ENCODE measurements at places on chromosomes 6 and 20.

DNA sequence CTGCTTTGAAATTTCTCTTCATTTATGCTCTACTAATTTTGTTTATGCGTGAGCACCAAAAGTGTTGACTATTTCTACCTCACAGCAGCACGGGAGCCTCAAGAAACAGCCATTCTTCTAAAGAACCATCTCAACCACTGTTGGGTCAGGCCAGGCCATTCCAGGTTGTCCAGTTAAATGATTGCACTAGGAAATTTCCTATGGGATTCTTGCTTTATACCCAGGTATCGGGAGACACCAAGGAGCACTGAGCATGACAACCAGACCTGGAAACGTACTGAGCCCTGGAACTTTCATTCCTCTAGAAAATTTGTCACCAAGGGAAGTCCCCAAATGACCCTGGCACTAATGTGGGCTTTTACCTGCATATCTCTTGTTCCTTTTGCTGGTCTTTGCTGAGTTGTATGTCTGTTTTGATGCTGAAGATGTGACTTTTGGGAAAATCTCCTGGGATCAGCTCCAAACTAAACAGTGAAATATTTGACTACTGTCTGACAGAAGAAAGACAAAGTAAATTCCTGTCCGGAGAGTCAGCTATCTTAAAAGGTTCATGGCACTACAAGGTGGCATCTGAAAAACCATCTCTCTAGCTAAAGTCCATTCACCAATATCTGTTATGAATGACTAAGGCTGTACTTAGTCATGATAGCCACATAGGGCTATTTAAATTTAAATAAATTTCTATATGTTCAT lies 70.5 kb downstream of the SNAP25 start:
- no peak for DNase-seq

GRCh38 chr20:19937218-19937617 lies 79.9 kb upstream of the NAA20 start:
- DNase-seq, result no peak

GRCh38 chr6:167998215-167998614 lies 744 bp downstream of the KIF25 start:
- DNase-seq, result no peak

DNA sequence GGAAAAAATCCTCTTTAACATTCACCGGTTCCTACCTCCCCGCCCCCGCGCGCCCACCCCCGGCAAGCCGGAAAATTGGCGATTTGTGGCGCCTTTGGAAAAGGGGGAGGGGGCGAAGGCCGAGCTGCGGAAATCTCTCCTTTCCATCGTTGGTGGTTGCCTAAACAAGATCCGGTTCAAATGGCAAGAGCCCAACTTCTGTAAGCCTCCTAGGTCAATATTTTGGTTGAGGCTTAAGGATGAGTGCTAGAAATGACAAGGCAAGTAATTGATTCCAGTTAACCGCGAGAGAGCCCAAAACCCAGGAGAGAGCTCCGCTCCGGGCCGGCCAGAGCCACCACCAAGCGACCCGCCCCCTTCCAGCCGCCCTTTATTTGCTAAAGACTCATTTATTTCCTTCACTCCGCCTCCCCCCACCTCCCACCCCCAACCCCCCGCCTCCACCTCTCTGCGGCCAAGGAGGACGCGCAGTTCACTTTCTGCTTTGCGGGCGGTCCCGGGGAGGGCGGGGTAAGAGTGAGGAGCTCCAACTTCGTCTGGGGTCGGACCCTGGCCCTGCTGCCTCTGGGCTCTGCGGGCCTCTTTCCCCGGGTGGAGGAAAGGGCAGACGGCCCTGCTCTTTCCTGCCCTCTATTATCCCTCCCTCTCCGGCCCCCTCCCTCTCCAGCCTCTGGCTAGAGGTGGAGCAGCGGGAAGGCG lies 838 bp upstream of the NKX2-2 start:
- DNase-seq, result no peak

- peak; percentile 79 for DNase-seq
Measured at GRCh38 chr20:25865715-25866656, 169.3 kb upstream of the ZNF337 start.

- DNase-seq, result no peak
Measured at GRCh38 chr6:125844989-125845388, 54.2 kb downstream of the NCOA7 start.

DNA sequence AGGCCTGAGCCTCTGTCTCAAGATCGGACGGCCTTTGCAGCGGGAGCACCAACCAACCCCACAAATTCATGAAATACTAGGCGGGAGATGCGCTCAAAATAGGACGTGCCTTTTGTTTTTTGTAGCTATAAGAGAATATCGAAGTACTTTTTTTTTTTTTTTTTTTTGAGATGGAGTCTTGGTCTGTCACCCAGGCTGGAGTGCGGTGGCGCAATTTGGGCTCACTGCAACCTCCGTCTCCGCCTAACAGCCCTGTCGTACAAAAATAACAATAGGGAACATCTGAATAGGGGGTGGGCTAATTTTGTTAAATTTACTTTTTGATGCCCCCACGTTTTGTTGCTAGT lies 5.9 kb upstream of the TUBB2A start:
- DNase-seq, result no peak

GRCh38 chr20:48782053-48782452 lies 45.7 kb downstream of the PREX1 start:
- no peak for DNase-seq

GRCh38 chr20:60903325-60903971 lies 348.6 kb upstream of the CDH4 start:
- DNase-seq, result no peak

DNA sequence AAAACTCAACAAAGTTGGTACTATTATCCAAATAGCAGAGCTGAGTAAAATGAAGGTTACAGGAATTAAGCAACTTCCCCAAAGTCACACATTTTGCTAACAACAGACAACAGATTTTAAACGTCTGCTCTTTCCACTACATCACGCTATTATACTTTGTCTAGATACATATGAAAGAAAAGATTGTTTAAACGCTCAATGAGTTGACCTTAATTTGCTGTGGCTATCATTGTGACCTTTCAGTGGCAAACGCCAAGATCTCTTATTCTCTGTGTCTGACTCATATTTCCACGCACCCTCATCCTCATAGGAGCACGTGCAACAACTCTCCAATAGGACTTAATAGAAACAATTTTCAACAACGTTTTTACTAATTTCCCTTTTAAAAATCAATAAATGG lies 540.1 kb downstream of the MAFB start:
- DNase-seq, result no peak

DNA sequence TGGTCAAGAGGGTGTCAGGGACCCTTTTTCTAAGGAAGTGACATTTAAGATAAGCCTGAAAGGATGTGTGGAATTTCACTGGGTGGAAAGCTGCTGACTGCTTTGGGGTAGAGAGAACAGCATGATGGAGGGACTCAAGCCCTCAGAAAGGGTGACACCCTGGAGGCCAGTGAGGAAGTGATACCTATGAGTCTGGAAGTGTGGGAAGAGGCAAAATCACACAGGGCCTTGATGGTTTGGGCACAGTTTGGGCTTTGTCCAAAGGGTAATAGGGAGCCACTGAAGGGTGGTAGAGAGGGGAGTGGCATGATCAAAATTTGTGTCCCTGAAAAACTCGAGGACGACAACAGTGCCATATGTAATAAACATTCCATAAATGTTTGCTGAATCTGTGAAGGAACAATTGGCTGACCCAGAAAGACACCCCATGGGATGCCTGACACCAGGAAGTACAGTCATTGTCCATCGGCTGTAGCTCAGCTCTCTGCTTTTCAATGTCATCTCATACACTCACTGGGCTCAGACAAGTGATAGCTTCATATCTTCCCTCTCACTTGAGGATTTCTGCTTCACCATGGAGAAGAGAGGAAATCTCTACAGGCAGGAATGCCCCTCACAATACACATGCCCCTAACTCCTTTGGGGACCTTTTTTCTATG lies 21.3 kb downstream of the CASS4 start:
- no peak for DNase-seq

DNA sequence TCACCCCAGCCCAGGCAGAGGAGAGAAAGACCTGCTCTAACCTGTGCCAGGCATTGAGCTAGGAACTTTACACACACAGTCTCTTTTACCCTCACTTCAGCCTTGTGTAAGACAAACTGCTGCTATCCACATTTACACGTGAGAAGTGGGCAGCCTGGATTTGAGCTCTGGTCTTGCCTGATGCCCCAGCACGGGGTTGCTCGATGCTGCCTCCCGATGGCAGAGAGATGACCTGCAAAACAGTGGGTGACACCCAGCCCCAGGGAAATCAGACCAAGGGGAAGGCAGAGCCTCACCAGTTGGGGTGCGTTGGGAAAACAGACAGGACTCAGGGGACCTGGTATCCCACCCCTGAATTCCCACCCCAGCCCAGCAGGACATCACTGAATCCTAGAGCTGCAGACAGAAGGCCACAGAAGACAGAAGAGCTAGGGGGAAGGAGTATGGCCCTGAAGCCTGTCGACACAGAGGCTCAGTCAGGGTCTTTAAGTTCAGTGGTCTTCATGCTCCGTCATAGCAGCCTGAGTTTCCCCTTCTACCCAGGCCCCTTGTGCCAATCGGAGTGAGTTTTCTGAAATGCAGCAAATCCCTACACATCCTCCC lies 990 bp downstream of the BPI start:
- no peak for DNase-seq

GRCh38 chr6:106476331-106477105 lies 116.0 kb downstream of the CRYBG1 start:
- DNase-seq, result no peak

GRCh38 chr6:144027932-144028587 lies 20.0 kb upstream of the PLAGL1 start:
- no peak for DNase-seq

DNA sequence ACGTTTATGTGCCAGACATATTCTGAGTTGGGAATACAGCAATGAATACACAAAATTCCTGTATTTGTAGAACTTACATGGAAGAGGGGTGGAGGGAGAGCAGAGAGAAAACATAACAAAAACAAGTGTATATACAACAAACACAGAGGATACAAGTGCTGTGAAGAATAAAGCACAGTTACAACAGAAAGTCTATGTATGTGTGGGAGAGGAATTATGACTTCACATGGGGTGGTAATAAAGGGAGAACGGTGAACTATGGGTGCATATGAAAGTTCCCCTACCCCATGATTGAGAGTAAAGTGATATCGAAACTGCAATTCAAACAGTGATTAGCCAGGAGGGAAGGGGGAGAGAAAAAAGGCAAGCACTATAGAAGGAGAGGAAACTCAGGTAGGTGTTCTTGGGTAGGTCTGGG lies 24.6 kb downstream of the HBS1L start:
- no peak for DNase-seq

- no peak for DNase-seq
Measured at GRCh38 chr6:33960345-33961313, 156.8 kb upstream of the MLN start.

- DNase-seq, result no peak
Measured at GRCh38 chr20:23203951-23204730, 118.0 kb upstream of the CD93 start.

DNA sequence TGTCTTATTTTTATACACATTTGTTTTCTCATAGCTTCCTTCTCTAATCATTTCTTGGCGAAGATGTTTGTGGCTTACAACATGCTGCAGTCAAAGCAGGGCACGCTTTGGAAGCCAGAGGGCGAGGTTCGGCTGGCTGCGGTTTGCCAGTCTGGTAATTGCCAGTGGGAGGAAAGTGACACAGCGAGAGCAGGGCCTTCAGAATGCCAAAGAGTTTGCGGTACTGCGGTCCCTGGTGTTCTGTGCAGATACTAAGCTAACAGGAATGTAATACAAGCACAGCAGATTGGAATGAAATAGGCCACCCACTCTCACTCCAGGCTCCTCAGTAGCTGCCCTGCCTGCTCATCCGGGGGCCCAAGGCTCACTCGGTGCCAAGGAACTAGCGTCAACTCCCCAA lies 58.7 kb upstream of the TGM3 start:
- no peak for DNase-seq

DNA sequence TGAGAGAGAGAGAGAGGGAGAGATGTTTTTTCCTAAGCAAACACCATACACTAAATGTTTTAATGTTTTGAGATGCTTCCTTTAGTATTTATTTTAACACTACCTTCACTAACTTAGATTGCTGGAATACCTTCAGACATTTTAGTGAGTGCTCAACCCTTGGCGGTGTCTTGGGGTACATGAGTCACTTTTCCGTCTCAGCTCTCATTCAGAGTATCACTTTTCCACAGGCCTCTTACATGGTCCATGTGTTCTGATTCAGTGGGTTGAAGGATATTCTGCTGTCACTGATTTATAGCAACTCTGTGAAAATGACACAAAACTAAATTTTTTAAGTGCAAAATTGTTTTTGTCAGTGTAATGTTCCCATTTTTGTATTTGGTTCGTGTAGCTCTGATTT lies 217.9 kb downstream of the CLVS2 start:
- DNase-seq, result no peak

DNA sequence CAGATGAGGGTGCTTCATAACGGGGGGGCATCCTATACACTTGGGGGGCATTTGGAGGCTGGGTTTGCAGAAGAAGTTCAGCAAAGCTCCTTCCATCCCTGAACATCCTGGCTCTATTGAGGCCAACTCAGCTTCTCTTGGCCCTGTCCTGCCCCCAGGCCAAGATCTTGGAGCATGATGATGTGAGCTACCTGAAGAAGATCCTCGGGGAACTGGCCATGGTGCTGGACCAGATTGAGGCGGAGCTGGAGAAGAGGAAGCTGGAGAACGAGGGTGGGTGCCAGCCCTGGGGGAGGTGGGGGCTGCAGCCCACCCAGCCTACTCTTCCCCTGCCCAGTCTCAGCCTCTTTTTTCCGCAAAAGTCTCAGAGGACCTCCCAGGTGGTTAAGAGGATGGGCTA lies 17.2 kb downstream of the GDAP1L1 start:
- no peak for DNase-seq
